Bronchial epithelial cell (primary cell): ENCODE measurements at places on chromosomes 12 and 14.
A peak's percentile ranks its signal among the peaks of the same experiment; 100 is the strongest.

DNA sequence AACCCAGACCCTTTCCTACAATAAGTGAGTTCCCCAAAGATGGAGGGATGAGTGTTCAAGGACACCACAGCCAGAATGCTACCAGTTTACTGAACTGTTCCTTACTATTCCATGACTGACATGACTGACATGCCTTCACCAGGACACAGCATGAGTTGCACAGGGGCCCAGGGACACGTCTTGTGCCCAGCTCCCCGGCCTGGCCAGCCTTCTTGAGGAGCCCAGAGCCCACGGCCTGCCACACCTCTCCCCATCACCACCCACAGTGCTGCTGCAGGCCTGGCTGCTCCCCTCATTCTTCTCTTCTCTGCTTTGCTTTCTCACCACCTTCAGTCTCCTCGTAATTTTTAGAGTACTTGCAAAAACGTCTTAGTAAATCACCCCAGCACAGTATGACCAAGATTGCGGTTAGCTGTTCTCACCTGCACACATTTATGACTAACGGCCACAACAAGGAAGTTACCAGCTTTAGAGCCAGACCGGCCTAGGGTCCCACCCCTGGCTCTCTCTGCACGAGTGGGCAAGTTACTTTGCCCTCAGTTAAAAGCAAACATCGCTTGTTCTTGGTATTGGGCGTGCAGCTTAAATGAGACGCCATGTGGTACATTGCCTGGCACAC lies 18.5 kb downstream of the PPP2R5E start:
- DNase-seq = peak; percentile 74

DNA sequence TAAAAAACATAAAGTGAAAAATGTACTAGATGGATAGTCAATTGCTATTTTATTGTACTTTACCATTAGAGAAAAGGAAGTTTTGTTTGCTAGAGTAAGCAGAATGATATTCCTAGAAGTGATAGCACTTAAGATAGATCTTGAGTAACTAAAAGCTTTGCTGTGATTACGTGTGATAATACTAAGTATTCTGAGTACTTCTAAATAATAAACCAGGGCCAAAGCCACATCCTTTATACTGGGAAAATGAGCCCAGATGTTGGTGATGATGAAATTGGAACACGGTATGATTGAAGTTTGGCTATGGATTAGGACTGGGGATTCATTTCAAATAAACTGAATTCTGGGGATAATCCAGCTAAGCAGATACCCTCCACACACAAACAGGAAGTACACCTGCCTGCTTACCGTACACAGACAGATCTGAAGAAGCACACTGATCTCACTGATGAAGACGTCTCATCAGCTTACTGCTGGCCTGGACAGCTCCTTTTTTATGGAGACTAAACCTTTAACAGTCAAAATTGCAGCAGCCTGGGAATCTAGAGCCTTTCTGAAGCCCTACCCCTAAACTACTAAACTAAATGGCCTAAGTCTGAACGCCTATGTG lies 199.8 kb downstream of the LRFN5 start:
- DNase-seq = no peak

- peak; percentile 17 for DNase-seq
Measured at GRCh38 chr14:93331728-93332396, 974 bp downstream of the BTBD7 start.

DNA sequence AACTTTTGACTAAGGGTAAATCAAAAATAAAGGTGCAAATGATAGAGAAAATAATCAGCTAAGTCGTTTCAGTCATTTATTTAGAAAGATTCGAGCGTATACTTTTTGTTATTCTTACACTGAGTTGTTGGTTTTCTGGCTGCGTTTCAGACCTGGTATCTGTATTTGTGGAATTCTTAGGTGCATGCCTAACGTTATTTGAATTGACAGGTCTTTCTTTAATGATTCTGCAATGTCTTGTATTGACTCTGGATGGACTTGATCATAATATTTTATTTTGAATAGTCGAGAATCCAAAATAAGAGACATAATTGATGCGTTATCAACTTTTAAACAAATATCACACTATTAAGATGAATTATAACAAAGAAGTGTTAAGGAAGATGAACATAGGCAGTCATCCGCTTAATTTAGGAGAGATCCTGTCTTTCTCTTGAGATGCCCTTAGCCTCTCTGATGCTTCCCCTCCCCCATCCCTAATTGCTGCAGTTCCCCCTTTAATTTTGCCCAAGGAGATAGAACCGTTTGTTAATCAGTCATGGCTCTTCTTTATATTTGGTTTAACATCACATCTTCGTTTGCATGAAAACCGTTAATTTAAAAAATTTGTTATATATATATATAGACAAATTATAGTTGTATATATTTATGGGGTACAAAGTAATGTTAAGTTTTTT lies 1.8 kb downstream of the ALX1 start:
- DNase-seq = peak; percentile 7

- peak; percentile 46 for DNase-seq
Measured at GRCh38 chr12:117836999-117837736, 131.6 kb downstream of the KSR2 start.

GRCh38 chr14:58944968-58945356 lies 243.5 kb upstream of the DAAM1 start:
- no peak for DNase-seq

GRCh38 chr12:50220363-50220995 lies 53.3 kb upstream of the CERS5 start:
- DNase-seq = peak; percentile 98

DNA sequence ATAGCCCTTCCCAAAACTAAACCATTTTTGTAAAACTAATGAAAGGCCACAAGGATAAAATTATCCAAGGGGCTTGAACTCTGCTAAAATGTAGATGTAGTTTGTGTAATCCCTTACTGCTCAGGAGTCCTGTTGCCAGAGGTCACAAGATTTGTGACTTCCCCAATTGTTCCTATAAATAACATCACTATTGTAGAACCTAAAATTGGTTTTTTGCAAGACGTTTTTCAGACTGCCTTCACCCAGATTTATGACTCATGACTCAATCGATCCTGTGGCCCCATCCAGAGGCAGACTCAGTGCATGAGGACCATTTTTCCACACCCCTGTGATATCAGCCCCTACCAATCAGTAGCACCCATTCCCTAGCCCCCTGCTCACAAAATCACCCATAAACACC lies 61.5 kb upstream of the RASSF8 start:
- no peak for DNase-seq

DNA sequence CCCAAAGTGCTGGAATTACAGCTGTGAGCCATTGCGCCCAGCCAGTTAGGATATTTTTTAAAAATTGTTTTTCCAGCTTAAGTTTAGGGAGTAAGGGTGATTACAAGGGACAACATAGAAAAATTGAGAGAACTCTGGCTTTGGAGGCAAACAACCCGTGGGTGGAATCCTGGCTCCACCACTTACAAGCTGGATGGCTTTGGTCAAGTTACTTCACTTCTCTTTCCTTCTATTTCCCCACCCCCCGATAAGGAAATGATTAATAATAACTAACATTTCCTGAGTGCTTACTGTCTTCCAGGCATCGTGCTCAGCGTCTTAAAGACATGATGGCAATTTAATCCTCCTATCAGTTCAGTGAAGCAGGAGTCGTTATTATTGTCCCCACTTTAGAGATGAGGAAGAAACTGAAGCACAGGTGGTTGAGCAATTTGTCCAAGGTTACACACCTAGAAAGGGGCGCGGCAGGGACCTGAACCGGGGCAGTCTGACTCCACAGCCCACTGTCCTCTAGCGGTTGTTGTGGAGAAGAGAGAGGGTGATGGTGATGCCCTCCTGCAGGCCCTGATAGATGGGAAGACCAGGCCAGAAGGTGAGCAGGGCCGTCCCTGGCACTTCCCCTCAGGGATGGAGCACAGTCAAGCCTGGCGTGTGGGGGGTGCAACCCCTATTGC lies 16.7 kb upstream of the FAIM2 start:
- peak; percentile 73 for DNase-seq

DNA sequence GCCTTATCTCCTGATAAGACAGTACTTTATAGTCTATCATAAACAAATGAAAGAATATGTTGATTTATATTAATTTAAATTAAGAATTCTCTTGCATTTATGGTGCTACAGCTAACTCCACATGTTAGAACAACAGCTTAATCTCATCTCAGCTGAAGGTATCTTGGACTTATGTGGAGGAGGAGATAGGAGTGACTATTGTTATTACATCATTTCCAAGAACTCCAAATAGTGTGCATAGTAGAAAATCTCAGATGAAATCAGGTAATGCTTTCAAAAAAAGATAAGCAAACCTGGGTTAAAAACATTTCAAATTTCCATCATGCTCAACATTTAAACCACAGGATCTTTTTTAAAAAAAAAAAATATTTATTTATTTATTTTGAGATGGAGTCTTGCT lies 31.3 kb upstream of the ISM2 start:
- no peak for DNase-seq

DNA sequence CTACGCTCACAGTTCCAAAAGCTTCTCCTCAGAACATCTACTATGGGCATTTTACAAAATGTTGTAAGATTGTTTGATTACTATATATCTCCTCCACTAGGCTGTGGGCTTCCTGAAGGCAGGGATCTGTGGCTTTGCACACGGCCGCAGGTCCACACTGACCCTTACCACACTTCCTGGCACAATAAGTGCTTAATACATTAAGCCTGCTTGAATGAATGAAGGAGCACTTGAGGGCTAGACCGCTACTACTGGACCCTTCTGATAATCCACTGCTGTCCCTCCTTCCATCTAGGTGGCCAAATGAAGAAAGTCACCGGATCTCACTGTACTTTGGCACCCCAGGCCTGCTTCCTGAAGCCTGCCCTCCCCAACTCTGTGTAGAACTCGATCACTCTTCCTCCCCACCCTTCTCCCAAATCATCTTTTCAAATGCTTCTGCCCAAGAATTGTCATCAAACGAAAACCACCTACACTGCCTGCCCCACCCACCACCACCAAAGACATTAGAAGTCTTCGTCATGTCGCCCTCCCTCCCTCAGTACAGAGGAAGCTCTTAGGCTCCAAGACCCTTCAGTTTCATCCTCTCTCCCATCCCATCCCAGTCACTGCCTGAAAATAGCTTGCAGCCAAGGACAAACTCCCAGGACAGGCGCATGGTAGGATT lies 596 bp upstream of the ZBTB39 start:
- no peak for DNase-seq

DNA sequence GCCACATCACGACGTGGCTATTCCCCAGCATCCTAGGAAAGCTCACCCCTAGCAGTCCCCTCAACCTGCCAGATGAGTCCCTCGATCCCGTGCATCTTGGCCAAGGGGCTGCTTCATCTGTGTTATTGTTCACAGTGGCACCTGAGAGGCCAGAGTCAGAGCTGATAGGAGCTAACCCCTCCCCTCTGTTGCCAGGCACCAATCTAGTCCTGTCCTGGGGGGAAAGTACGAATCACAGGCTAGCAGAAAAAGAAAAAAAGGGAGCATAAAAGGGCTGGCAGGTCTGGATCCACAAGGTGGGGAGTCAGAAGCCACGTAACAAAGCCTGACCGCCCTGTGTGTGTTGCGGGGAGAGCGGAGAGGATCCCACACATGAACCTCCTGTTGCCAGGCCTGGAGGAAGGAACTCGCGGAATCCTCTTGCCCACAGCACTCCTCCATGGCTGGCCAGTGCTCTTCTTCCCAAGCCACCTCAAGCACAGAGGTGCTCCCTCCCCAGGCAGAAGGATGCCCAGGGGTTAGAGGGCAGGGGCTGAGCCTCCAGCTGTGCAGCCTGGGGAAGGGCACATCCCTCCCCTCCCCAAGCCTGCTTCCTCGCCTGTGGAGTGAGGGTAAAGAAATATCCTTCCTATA lies 91.8 kb downstream of the ITPK1 start:
- no peak for DNase-seq

DNA sequence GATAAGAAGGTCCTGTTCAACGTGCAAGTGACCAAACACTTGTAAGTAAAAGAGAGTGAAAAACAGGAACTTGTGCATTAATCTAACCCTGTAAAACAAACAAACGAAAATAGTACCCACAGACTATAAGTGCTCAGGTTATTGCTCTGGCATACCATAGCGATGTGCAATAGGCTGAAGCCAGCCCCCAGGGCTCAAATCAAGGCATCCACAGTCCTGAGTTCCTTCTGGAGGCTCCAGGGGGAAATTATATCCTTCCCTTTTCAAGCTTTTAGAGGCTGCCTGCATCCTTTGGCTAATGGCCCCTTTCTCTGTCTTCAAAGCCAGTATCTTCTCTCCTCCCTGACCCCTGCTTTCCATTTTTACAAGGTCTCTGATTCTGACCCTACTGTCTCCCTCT lies 8.1 kb upstream of the CMAS start:
- DNase-seq = no peak

DNA sequence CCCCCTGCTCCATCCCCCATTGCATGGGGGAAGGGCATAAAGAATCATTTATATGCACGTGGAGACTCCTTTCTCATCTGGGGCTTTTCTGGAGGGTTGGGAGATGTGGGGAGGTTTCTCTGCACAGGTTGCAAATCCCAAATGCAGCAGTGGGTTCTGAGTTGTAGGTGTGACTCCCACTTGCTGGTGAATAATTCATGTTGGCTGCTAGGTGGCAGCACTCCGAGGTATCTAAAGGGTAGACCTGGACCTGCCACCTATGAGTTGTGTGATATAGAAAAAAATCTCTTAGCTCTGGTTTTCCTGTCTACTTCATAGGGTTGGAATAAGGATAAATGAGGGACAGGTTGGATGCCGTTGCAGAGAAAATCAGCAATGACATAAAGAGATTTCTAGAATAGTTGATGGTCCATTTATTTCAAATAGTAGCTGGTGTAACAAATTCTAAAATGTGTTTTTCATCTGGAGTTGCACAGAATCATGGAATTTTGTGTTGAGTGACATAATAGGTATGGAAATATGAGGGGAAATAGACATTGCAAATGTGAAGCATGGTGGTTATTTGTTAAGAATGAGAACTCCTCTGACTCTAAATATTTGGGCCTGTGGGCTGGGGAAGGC lies 4.6 kb downstream of the MARCHF9 start:
- DNase-seq = peak; percentile 59

GRCh38 chr12:51621156-51621922 lies 30.3 kb downstream of the SCN8A start:
- DNase-seq = no peak

GRCh38 chr12:123543541-123543940 lies 10.0 kb upstream of the RILPL1 start:
- DNase-seq = no peak

DNA sequence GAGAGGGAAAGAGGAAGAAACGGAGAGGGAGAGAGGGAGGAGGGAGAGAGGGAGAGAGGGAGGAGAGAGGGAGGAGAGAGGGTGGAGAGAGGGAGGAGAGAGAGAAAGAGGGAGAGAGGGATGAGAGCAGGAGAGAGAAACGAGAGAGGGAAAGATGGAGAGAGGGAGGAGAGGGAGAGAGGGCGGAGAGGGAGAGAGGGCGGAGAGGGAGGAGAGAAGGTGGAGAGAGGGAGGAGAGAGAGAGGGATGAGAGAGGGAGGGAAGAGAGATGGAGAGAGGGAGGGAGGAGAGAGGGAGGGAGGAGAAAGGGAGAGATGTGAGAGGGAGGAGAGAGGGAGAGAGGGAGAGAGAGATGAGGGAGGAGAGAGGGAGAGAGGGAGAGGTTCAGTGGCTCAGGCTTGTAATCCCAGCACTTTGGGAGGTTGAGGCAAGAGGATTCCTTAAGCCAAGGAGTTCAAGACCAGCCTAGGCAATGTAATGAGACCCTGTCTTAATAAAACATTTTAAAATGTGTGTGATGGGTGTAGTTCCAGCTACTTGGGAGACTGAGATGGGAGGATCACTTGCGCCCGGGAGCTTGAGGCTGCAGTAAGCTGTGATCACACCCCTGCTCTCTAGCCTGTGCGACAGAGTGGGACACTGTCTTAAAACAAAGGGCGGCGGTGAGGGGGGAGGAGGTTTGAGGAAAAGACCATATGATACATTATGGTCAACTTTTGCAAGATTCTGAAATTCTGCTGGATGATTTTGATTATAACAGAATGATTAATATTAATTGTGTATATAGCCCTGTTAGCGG lies 21.3 kb upstream of the SNRPF start:
- no peak for DNase-seq

GRCh38 chr12:66050283-66050576 lies 80.3 kb downstream of the LLPH start:
- DNase-seq = no peak
